ENCODE measurements at places on chromosomes 1 and 21.

GRCh38 chr1:225527575-225527974, 99.7 kb upstream of the LBR start:
- H3K27ac ChIP-seq = no peak overlapping the region
- no peak for DNase-seq
- peaks cover 4% of the 10 kb centered on the region for H3K27me3 ChIP-seq
- H3K4me1 ChIP-seq = no peaks in the 10 kb centered on the region
- H3K4me3 ChIP-seq = no peak overlapping the region
- H3K36me3 ChIP-seq = no peaks in the 10 kb centered on the region

GRCh38 chr1:181390410-181391077, 92.8 kb upstream of the CACNA1E start:
- peaks cover 10% of the 10 kb centered on the region for H3K4me1 ChIP-seq
- no peak for DNase-seq
- H3K27me3 ChIP-seq = peaks cover 10% of the 10 kb centered on the region
- no peaks in the 10 kb centered on the region for H3K36me3 ChIP-seq

- H3K36me3 ChIP-seq = no peaks in the 10 kb centered on the region
- H3K4me3 ChIP-seq = no peak overlapping the region
- no peak overlapping the region for H3K27ac ChIP-seq
- H3K27me3 ChIP-seq = peaks cover 75% of the 10 kb centered on the region
These were observed 1.1 kb upstream of the RAP1GAP start for GRCh38 chr1:21670059-21670881.

GRCh38 chr1:220894025-220894923, 15.0 kb downstream of the HLX start:
- H3K4me3 ChIP-seq = no peak overlapping the region
- H3K4me1 ChIP-seq = peaks cover 2% of the 10 kb centered on the region
- no peaks in the 10 kb centered on the region for H3K36me3 ChIP-seq
- H3K27me3 ChIP-seq = peaks cover 69% of the 10 kb centered on the region
- no peak for DNase-seq

- DNase-seq = no peak
- no peaks in the 10 kb centered on the region for H3K36me3 ChIP-seq
- H3K4me1 ChIP-seq = no peaks in the 10 kb centered on the region
- H3K4me3 ChIP-seq = no peak overlapping the region
These were observed 89.7 kb upstream of the ESRRG start for GRCh38 chr1:216812966-216813365.
